ENCODE measurements at places on chromosomes 2 and 18.
A peak's percentile ranks its signal among the peaks of the same experiment; 100 is the strongest.

DNA sequence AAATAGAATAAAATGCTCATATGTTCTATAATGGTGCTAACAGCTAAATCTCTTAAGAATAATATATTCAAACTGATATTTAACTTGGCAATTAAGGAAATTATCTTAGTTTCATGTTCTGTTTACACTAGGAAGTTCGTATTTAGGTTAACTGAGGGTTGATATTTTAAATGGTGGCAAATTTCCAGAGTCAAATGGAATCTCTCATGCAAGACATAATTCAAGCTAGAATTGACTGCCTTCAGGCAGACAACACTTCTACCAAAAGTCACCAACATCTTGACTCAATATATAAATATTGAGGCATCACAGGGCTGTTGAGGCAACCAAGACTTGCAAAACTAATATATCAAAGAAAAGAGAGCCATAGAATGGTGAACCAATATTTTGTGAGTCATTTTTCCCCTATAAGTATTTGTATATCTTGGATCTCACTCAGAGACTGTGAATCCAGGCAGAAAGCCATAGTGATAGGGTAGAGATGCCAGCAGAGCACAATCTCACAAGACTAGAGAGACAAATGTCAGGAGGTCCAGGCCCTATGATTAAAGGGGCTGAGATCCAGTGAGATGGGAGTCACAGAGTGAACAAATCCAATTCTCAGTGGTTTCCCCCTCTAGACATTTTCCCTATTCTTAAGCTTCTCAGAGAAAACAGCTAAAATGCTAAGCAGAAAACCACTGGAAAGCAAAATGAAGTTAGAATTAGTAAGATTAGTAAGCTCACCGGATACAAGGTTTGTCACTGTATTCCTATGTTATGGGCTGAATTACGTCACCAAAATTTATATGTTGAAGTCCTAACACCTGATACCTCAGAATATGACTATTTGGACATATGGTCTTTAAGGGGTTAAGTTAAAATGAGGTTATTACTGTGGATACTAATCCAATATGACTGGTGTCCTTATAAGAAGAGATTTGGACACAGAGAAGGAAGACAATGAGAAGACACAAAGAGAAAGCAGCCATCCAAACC lies 358.2 kb upstream of the UBE2E3 start:
- no peak for DNase-seq

- DNase-seq: no peak
Observed at GRCh38 chr2:127581516-127582490, 46.3 kb downstream of the MYO7B start.

DNA sequence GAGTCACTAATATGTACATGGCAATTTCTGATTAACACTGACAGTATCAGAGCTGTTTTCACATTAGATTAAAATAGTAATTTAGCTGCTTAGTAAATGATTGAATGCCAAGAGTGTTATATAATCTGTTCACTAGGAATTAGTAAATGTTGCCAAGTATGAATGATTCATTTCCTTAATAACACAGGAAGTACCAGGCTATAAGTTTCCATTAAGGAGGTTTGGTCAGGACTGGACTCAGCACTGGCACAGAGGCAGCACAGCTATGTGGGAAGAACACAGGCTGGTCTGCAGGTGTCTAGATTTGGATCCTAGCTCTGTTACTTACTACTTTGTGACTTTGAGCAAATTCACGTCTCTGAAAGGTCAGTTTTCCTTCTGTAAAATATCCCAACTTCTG lies 97.2 kb downstream of the TDRD15 start:
- DNase-seq: no peak

DNA sequence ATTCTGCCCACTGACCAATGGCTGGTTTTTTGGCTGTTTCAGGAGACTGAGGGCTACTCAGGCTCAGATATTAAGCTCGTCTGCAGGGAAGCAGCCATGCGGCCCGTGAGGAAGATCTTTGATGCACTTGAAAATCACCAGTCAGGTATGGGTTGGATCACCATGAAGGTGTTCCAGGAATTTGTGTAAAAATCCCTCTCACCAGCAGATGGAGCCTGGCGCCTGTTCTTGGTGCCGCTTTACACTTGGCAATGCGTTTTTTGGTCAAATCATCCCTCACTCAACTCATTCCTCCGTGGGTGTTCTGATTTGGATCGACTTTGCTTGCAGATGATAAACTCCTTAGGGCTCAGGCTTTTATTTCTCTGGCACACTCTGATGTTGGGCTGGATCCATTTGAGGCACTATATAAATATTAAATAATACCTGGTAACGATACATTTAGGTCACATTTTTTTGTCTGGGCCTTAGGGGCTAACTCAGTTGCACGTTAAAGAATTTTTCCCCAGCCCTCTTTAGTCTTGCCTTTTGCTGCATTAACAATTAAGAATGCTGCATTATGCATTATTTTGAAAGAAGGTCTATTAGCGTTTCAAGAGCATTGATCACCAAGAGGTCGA lies 50.0 kb downstream of the HDHD2 start:
- peak; percentile 26 for DNase-seq

GRCh38 chr2:6877402-6878304 lies at the start of gene RSAD2:
RSAD2 (plus strand) TSS chr2:6877777; CDS start chr2:6877801, 24 bp downstream.
- DNase-seq: no peak

GRCh38 chr2:242064364-242065250 lies 195.1 kb downstream of the RTP5 start:
- DNase-seq: no peak

DNA sequence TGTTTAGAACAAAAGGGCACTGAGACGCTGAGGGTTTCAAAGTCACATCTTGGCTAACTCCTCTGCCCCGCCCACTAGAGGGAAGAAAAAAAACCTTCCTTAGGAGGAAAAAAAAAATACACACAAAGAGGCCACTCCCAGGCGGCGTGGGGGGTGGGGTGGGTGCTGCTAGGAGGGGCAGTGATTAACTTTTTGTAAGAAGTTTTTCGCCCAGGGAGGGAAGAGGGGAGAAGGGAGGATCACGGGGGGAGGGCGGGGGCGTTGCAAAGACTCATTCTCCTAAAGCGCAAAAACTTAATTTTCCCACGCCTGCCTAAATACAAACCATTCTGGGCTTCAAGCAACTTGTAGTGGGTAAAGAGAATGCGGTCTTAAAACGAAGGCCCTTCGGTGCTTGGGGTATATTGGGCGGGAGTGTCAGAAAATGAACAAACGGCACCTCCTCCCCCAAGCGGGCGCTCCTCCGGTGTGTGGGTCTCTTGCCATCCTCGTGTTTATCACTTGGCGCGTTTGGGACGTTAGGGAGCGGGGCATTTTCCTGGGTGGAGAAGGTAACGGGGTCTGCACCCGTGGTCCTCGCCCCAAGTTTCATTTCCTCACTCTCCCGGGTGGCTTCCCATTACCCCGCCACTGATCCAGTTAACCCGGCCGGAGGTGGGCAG lies 1.7 kb downstream of the CXCR4 start:
- DNase-seq: peak; percentile 64

GRCh38 chr18:5309888-5310470 lies 14.5 kb upstream of the ZBTB14 start:
- no peak for DNase-seq

DNA sequence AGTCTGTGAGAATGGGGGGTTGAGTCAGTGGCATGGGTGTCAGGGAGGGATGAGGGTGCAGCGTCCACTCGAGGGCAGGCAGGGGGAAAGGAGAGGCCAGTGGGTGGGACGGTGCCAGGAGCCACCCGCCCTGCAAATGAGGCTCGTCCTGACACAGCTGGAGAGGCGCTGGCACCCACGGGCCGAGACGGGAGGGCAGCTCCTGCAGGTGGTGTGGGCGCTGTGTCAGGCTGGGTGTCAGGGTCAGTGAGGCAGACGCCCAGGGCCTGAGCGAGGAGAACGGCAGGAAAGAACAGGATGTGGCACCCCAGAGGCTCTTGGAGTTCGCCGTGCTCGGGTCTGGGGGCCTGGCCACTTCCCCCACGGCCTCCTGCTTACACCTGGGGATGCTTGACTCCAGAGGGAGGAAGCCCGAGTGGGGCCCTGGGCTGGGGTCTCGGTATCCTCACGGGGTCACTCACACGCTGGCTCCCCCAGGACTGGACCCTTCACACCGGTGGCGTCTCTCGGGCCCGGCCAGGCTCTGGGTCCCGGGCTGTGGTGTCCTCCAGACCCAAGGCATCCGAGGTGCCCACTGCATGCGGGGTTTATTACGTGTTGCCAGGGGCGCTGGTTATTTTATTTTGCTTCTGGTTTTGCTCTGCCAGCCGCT lies 130.5 kb upstream of the CTDP1 start:
- no peak for DNase-seq

GRCh38 chr2:23350041-23350791 lies 34.8 kb upstream of the KLHL29 start:
- no peak for DNase-seq

DNA sequence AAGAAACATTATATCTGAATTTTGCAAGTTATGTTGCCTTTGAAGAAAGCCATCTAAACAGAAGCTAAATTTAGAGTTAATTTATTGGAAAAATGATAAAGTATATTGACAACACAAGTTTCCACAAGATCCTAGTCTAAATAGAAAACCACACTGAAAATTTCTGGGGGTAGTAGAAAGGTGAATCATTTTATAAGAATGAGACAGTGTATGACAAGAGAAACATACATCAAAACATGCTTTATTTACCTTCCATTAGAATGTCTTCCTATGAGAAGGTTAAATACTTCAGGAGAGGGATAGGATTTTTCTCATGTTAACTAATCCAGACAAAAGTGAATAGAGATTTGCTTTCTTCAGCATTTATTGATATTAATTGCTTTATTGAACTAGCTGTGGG lies 1389.8 kb upstream of the ZEB2 start:
- DNase-seq: no peak

DNA sequence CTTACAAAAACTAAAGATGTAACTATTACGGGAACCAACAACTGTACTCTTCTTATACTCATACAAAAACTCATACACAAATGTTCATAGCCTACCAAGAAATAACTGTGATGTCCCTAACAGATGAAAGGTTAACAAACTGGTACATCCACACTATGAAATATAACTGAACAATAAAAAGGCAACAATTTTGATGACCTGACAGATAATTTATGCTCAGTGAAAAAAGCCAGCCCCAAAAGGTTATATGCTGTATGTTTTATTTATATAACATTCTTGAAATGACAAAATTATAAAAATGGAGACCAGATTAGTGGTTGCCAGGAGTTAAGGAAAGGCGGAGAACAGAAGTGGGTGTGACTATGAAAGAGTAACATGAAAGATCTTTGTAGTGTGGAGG lies 31.3 kb downstream of the REV1 start:
- no peak for DNase-seq

DNA sequence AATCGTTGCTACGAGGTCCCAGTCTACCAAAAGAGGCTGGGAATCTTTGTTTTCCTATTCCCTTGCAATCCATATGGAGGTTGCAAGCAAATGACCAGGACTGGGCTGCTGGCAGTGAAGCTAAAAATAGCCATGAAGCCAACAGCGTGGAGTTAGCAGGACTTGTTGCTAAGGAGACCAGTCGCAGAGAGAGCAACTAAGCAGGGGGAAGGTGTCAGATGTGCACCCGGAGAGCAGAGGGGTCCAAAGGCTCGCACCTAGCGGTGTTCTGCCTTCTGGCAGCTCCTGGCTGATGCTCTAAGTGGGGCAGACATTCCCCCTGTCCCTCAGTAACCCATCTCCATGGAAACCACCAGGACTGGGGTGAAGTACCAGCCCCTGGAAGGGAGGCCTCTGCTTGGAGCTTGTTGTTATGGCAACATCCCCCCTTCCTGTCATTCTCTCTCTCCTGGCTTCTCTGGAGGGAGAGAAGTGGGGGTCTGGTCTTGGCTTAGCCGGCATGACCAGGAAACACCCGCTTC lies 84.6 kb downstream of the DNMT3A start:
- DNase-seq: no peak

DNA sequence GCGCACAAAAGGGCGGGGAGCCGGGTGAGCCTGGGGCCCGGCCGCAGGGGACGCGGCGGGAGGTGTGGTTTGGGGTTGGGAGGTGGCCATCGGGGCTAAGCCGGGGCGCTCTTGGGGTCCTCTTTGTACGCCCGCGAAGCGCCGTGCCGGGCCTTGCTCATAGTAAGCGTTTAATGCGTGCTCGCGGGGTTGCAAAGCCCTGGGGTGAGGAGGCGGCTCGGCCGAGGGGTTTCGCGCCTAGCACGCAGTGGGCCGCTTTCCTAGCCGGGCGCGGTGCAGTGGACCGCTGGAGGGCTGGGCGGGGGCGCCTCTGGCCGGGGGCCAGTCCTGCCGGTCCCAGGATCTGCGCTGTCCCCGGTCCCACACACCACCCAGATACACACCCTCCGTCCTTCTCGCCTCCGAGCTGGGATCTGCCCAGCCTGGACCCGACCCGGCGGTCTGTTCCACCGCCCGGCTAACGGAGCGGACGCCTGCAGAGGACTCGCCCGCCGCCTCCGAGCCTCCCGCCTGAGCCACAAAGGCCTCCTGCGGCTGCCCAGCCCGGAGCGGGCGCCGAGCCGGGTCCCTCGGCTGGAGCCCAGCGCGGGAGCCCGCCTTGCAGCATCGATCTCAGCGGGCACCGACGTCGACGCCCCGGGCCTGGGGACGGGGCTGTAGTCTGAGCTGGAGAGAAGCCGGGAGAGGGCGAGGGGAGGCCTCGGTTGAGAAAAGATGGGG lies 564 bp downstream of the DPYSL5 start:
- no peak for DNase-seq

DNA sequence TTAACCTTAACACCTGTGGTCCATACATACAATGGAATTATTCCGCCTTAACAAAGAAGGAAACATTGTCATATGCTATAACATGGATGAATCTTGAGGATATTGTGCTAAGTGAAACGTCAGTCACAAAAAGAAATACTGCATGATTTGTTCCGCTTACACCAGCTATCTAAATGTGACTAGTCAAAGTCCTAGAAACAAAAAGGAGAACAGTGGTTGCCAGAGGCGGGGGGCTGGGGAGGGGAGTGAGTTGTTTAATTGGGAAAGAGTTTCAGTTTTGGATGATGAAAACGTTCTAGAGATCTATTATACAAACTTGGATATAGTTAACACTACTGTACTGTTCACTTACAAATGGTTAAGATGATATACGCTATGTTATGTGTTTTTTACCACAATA lies 72.0 kb downstream of the SPRED2 start:
- DNase-seq: no peak

GRCh38 chr18:76984193-76985155 lies 148.1 kb downstream of the MBP start:
- DNase-seq: no peak

GRCh38 chr2:8462899-8463648 lies 218.8 kb upstream of the ID2 start:
- DNase-seq: no peak
